ENCODE measurements at places on chromosomes 2 and 18.

DNA sequence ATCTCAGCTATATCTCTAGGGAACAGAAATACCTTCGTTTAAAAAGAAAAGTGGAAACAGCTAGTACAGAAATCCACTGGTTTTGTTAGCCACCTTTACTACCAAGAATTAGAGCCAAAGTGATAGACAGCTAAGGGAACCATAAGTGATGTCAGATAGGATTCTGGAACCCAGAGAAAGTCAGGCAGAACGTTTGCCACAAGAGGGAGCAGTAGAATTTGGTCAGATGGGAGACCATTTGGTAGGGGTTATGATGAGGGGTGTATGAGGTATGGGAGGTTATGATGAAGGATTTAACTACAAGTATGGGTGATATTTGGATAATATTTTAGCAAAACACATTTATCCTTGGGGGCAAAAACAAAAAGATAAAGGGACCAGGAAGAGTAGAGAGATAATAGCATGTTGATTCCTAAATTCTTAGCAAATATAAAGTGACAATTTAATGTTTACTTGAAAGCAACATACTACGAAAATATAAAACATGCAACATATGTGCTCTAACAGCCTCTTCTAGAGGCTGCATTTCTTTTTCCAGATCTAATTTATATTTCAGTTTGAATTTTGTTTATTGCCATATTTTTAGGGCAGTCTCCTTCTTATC is 3.3 kb downstream of the SLC8A1 start:
- DNase-seq, result no peak

DNA sequence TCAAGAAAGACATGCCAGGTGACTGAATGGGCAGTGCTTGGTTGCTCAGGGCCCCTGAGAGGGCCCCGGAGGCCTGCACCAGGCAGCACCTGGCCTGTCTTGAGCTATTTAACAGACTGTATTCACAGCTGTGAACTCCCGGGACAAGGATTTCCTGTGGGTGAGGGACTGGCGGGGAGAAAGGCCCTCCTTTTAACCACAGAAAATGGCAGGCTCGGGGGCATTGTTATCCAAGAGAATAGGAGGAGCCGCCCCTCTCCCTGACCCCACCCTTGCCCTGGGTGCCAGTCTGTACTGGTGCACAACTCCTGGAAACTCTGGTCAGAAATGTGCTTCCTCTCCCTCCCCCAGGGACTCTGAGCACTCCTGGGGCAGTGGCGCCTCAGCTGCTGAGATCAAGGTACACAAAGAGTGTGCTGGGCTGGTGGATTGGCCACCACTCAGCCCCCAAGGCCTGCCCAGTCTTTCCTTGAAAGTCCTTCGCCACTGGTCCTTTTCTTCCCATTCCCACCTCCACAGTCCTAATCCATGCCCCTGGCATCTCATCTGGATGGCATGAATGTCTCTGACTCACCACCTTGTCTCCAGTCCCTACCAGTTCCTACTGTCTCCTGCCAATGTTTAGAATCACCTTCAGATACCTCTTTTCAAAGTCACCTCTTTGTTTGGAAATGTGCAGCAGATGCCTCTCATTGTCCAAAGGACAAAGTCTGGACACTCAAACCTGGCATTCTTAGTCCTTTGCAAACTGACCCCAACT is 19.6 kb upstream of the EPAS1 start:
- no peak for DNase-seq

DNA sequence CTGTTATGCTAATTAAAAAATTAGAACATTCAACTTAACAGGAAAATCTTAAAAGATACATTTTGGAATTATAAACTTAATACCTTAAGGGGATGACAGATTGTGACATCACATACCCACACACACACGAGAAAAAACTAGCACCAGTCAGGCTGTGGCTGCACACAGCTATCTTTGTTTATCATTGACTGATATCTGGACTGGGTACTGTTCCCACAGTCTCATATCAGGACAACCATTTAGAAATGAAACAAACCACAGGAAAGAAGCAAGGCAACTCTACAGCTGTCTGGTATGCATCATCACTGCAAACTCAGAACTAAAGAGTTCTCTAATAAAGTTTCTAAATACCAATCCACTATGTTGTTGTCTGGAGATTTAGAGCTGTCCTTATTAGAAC is 210.9 kb upstream of the SMAD7 start:
- peak; percentile 55 for DNase-seq

DNA sequence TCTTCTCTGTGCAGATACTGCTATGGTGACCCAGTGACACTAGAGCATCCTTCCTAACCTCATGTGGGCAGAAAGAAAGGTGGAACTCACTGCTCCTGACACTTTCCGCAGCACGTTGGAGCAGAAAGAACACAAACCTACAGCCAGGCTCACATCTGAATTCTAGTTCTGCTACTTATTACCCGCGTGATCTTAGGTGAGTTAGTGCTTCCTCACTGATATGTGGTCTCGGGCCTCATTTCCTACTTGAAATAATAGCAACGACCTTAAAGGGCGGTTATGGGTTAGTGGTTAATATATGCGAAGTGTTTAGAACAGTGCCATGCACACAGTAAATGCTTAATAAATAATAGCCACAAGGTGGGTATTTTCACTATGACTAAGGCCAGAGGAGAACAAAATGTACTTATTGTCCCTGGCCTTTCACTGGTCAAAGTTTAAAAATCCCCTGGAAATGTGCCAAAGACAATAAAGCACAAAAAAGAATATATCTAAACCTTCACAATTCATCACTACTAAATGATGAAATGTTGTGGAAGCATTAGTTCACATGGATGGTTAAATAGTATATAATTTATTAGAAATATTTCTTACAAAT is 66.6 kb downstream of the MYOM1 start:
- DNase-seq, result no peak

- DNase-seq, result no peak
Observed at GRCh38 chr2:239769554-239770245, 255.4 kb downstream of the NDUFA10 start.

- no peak for DNase-seq
Observed at GRCh38 chr2:164755952-164756351, 85.7 kb downstream of the COBLL1 start.
